ENCODE measurements at places on chromosomes 12 and 14.
A peak's percentile ranks its signal among the peaks of the same experiment; 100 is the strongest.

DNA sequence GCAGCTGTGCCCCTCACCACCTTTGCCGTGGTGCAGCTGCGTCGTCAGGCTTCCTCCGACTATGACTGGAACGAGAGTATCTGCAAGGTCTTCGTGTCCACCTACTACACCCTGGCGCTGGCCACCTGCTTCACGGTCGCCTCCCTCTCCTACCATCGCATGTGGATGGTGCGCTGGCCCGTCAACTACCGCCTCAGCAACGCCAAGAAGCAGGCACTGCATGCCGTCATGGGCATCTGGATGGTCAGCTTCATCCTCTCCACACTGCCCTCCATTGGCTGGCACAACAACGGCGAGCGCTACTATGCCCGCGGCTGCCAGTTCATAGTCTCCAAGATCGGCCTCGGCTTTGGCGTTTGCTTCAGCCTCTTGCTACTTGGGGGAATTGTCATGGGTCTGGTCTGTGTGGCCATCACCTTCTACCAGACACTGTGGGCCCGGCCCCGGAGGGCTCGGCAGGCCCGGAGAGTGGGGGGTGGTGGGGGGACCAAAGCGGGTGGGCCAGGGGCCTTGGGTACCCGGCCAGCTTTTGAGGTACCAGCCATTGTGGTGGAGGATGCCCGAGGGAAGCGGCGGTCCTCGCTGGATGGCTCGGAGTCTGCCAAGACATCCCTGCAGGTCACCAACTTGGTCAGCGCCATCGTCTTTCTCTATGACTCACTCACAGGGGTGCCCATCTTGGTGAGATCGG, 2.6 kb downstream of the GPR162 start:
- no peak for DNase-seq

DNA sequence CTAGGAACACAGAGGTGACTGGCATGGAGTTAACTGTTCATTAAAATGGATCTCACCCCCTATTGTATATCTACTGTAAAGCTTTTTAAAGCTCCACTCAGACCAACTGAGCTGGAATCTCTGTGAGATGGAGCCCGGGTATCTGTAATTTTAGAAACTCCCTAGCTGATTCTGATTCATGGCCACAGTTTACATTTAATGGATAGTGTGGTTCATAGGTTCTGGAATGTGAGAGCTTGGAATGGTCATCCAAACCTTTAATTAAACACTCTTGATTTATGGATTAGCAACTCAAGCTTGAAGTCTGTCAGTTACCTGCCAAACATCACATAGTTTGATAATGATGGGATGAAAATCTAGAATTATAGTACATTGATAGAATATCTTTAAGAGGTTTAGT, 183.8 kb downstream of the SLC25A21 start:
- DNase-seq = no peak

GRCh38 chr14:23365036-23365731, at the start of gene EFS:
Gene EFS, minus strand, starts transcription at chr14:23365172. Its CDS starts 147 bp downstream, at chr14:23365025.
- no peak for DNase-seq

- DNase-seq = no peak
Measured at GRCh38 chr14:37550511-37550910, 44.5 kb downstream of the FOXA1 start.

DNA sequence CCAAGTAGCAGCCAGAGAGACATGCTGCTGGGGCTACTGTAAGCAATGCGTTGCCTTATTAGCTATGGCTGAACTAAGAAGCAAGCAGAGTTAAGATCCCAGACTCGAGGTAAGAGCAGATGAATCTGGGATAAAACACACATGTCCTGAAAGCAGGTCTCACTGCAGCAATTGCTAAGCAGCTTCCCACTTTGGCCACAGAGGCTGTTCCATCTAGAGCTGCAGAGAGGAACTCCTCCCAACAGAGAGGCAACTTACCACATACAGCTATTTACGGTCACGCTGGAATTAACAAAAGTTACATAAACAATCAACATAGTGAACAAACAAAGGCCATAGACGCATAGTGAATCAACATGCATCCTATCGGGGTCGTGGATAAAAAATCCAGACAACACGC, 90.2 kb downstream of the KSR2 start:
- no peak for DNase-seq

DNA sequence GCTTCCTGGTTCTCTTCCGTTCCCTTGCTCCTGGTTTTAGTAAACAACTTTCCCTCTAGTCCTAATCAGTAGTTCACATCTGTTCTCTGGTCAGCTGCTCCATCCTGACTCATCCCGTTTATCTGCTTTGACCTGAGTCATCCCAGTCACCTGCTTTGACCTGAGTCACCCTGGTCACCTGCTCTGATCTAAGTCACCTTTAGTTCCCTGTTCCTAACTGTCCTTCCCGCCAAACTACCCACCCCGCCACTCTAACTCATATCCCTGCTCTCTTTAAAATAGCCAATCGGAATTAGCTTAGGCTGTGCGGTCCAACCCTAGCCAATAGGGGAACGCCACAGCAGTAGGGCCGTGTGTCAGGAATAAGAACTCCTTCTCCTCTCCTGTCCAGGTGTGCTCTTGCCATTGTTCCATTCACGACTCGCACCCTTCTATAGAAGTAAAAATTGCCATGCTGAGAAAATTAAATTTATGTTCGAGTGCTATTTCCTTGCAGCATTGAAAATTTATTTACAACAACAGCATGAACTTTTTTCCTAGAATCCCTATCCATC, 3.1 kb upstream of the ANKRD33 start:
- DNase-seq = no peak

DNA sequence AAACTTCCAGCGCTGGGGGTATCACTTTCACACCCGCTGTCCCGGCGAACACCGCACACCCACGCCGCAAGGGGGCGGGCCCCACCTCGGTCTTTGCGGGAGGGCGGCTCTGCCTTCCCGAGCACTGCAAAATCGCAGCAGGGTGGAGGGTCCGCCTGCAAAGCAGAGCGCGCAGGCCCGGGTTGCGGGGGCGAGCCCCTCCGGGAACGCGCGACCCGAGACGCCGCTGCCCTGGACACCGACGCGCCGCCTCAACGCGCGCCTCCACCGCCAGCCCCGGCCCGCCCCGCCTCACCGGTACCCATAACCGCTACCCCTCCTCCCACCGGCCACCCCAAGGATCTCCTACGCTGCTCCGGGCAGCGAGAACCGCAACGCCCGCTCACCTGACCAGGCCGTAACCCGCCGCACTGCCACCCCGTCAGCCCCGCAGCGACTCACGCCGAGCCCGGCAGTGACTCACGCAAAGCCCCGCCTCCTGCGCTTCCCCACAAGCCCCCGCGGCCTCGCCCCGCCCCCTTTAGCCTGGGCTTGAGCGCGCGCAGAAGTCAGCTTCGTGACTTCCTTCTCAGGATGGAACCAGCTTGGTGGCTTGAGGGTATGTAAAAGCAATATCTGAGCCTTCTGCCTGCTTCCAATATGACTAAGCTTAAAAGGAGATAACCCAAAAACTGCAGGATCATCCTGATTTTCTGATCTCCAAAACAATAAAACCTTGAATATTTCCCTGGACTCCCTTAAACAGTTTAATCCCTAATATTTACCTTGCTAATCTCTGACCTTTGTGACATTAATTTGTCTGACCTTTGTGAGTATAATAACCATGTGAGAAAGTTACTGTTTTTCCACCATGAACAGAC, at the start of gene RPAP3:
RPAP3 (minus strand) TSS at position 465 of the 860 bp plus-strand sequence. CDS start 3,190 bp downstream, outside the sequence.
- DNase-seq = peak; percentile 87

DNA sequence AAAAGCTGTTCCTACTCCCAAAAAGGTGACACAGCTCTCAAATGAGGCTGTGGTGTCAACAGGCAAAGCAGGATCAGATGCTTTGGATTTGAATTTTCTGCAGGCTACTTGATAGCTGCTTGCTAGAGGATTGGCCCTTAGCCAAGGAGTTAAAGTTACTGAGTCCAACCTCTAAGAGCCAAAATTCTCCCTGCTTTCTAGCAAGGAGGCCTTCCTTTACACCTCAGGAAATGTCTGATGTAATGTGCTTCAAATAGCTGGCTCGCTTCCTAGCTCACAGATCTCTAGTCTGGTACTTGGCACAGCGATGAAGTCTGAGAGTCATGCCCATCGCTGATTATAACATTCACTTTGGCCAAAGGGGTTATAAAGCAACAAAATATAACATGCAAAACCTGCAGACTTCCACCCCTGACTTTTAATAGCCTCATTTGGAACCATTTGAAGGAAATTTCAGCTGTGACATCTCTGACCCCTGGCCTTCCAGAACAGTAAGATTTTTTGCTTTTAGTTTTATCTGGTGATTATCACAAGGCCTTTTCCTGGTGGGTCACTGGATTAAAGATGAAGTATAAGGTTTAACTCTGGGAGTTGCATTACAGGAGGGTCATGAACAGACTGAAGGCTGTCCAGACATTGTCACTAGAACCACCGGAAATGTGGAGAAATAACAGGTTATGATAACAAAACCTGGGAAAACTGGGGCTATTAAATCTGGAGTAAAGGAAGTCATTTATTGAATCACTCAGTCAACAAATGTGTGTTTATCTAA, 189.7 kb downstream of the EPS8 start:
- DNase-seq = no peak
